ENCODE measurements at places on chromosomes 13 and 19.

DNA sequence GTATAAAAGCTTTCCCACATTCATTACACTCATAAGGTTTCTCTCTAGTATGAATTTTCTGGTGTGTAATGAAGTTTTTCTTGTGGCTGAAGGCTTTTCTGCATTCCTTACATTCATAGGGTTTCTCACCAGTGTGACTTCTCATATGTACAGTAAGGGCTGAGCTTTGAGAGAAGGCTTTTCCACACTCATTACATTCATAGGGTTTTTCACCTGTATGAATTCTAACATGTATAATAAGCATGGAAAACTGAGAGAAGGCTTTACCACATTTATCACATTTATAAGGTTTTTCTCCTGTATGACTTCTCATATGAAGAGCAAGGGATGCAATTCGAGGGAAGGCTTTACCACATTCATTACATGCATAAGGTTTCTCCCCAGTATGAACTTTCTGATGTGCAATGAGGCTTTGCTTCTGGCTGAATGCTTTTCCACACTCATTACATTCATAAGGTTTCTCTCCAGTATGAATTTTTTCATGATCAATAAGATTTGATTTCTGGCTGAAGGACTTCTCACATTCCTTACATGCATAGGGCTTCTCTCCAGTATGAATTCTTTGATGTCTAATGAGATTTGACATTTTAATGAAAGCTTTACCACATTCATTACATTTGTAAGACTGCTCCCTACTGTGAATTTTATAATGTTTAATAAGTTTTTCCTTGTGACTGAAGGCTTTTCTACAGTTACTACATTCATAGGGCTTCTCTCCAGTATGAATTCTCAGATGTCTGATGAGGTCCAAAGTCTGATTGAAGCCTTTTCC is 42.6 kb downstream of the ZNF527 start:
- DNase-seq = no peak

- no peak for DNase-seq
Observed at GRCh38 chr13:72163678-72164077, 296.7 kb upstream of the DACH1 start.

- peak; percentile 44 for DNase-seq
Observed at GRCh38 chr19:54390942-54391577, 24.2 kb upstream of the TTYH1 start.

- peak; percentile 76 for DNase-seq
Observed at GRCh38 chr19:45467456-45468158, at the start of gene FOSB. Gene FOSB, plus strand, starts transcription at chr19:45467996. Its CDS starts 591 bp downstream, at chr19:45468587.

- DNase-seq = no peak
Observed at GRCh38 chr13:25778365-25778764, 273.5 kb downstream of the SHISA2 start.

- DNase-seq = no peak
Observed at GRCh38 chr13:110438211-110438610, 123.3 kb downstream of the RAB20 start.

DNA sequence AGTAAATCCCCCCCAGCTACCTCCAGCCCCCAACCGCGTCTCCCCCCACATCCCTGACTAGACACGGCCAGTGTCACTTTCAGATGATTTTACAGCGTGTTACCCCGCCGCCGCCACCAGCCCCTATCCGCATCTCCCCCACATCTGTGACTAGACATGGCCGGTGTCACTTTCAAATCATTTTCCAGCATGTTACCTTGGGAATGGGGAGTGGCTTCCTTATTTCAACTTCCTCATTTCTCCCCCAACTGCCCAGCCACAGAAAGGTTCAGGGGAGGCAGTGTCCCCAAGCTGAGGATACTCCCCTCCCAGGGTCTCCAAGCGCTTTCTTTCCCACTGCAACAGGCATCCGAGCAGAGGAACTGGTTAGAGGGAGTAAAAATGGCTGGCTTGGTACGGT is 18.4 kb downstream of the ADGRL1 start:
- no peak for DNase-seq

DNA sequence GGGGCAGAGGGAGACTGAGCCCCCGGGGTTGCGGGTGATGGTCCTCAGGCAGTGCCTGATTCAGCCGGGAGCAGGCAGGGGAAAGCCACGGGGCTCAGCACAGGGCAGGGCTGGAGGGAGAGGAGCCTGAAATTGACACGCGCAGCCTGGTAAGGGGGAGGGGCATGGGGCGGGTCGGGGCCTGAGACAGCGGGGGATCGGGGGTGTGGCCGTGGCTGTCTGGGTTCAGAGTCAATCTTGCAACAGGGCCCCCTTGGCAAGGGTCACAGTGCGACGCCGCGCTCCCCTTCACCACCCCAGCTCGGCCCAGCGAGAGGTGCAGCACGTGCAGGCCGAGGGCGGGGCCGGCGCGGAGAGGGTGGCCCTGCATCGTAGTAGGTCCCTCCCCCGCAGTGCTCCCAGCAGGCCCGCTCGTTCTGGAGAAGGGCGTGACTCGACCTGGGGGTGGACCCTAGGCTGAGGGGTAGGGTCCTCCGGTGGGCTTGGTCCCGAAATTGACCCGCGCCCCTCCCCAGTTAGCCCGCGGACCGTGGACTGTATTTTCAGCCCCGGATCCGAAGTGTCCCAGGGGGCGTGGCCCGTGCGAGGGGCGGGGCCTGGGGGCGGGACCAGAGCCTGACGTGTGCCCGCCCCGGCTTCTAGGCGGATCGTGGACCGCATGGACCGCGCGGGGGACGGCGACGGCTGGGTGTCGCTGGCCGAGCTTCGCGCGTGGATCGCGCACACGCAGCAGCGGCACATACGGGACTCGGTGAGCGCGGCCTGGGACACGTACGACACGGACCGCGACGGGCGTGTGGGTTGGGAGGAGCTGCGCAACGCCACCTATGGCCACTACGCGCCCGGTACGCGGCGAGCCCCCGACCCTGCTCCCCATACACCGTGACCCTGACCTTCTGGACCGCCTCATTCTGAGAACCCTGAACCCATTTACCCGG is 6.0 kb downstream of the RCN3 start:
- peak; percentile 67 for DNase-seq

GRCh38 chr13:86684402-86684801 is 885.2 kb upstream of the SLITRK6 start:
- DNase-seq = no peak

GRCh38 chr19:17075864-17076542 is 426 bp downstream of the MYO9B start:
- DNase-seq = peak; percentile 14

DNA sequence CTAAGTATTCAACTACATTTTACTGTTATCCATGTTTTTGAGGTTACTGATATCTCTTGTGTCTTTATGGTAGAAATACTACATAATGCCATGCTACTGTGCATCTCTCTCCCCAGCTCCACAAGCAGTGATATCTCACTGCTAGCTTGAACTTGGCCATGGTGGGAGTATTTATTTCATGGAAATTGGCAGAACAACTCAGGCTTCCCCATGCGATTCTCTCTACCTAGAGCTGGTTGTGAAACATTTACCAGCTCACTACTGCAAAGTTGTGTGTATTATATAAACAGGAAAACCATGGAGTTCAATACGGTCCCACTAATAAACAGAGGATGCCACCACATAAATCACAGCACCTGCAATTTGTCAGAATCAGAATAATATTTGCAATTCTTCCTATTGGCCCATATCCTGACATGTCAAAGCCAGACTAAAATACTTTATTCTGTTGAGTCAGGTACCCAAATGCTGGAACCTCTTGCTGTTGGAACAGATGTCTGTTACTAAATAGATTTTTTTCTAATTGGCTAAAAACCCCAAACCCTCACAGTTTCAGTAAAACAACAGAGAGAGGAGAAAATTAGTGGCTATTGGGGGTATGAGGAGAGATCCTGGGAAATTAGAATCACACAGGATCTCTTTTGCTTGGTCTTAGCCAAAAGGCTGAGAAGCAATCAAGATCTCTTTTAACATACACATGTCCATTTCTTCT is 91.4 kb upstream of the SLC10A2 start:
- DNase-seq = no peak

- no peak for DNase-seq
Observed at GRCh38 chr13:91249861-91250260, 97.6 kb upstream of the MIR17HG start.

DNA sequence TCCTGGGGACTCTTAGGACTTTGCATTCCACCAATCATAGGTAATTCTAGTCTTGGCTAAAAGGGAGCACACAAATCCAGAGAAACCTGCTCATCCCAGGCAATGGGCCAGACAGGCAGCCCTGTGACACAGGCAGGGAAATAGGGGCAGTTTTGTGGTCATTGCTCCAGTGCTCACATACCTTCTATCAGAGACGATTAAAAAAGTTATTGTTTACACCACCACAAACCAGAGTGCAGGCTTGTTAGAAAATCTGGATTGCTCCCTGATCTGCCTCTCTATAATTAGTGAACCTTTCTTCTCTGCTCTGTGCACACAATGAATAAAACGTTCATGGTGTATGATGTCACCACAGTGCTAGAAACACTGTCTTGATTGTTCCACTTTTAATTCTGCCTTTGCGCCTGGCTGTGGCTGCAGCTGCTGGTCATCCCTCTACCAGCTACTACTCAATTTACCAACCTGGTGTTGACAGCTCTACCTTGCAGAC is 121.6 kb upstream of the SPATA13 start:
- DNase-seq = no peak

- DNase-seq = no peak
Observed at GRCh38 chr13:112711528-112712265, 21.9 kb downstream of the ATP11A start.

DNA sequence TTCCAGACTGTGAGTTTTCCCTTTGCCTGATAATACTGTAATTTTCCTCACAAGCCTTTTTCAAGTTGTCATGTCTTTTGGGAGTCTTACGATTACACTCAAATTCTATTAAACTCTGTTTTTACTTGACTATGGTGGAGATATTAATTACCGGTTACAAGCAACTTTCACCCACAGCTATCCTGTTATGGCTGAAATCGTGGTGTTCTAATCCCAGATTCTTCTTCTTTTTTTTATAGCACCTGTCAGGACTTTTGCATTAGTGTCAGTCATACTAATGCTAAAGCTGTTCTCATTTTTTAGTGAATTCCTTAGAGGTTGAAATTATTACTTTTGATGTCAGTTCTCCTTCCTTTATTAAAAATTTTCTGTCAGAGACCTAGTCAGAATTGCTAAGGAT is 187.8 kb upstream of the CSNK1A1L start:
- no peak for DNase-seq

DNA sequence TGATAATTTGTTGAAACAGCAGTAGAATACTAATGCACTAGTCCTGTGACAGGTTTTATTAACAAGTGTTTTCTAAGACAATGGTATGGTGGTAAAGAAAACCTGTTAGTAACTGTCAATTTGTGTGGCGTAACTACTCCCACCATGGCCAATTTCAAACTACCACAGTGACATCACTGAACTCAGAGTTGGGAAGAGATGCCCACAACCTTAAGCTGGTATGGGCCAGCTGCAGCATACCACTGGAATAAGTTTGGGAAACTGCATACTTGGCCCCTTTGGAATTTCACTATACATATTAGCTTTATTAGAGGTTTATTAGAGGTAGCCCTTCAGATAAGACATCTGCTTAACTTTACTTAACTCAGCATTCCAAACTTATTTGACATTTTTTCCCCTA is 419.4 kb downstream of the NDFIP2 start:
- DNase-seq = no peak

DNA sequence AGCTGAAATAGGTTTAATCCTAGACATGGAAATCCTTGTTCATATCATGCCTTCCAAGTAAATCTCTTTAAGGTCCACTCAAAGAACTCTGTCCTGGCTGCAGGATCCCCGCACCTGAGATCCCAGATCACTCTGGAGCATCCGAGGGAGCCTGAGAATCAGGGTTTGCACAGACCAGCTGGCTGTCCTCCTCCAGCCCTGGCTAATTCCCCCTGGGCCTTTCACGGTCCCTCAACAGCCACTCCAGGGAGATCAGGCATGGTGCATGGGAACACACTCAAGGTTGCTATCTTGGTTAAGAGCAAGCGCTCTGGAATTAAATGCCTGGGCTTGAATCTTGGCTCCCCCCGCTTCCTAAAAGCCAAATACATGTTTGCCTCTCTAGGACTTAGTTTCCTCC is 130.8 kb downstream of the IRS2 start:
- DNase-seq = no peak

All from activated naive CD8-positive, alpha-beta T cell treated with anti-CD3 and anti-CD28 coated beads, Interleukin-2, amount 50 U/mL, for 16 hours (primary cell).